ENCODE measurements at places on chromosomes 16 and 17.

DNA sequence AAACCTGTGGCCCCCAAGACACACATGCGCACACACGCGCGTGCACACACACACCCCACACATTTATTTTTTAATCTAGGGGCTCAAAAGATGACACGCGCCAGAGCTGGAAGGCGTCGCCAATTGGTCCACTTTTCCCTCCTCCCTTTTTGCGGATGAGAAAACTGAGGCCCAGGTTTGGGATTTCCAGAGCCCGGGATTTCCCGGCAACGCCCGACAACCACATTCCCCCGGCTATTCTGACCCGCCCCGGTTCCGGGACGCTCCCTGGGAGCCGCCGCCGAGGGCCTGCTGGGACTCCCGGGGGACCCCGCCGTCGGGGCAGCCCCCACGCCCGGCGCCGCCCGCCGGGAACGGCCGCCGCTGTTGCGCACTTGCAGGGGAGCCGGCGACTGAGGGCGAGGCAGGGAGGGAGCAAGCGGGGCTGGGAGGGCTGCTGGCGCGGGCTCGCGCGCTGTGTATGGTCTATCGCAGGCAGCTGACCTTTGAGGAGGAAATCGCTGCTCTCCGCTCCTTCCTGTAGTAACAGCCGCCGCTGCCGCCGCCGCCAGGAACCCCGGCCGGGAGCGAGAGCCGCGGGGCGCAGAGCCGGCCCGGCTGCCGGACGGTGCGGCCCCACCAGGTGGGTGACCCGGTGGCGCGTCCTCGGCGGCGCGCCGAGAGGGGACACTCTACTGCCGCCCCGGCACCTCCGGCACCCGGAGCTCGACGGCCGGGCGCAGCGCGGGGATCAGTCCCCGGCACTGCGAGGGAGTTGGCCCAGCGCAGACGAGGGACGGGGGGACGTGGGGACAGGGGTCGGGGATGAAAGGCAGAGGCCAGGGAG lies at the start of gene STAT5A:
Gene STAT5A (plus strand): TSS at position 522 of the 826 bp plus-strand sequence. CDS start 914 bp downstream, outside the sequence.
- peak; percentile 78 for DNase-seq

GRCh38 chr17:45225964-45226530 lies 4.4 kb downstream of the FMNL1 start:
- no peak for DNase-seq

DNA sequence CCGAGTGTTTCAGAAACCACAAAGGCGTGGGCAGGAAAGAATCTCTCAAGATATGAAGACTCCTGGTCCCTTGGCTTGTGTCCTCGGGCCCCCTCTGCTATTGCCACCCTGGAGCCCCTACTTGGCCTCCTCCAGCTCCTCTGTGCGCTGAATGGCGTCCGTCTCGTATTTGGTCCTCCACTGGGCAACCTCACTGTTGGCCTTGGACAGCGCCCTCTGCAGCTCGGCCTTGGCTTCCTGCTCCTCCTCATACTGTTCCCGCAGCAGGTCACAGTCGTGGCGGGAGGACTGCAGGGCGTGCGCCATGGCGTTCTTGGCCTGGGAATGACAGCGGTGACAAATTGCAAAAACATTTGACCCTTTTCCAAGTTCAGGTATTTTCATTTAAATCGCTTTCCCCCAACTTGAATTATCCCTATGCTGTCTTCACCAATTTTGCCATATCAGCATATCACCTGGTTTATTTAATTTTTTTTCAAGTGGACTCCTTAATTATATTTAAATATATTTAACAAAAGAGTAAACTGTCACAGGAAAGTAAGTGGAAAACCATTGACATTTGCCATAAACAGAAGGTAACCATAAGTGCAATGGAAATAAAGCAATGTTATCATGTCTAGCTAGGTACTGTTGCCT lies 59.7 kb downstream of the MYH13 start:
- DNase-seq: no peak

GRCh38 chr17:149897-150584 lies 12.7 kb downstream of the SCGB1C2 start:
- no peak for DNase-seq

- DNase-seq: no peak
Observed at GRCh38 chr16:89150981-89151380, 20.6 kb upstream of the CDH15 start.

GRCh38 chr16:30503403-30504296 lies 22.7 kb downstream of the ZNF768 start:
- no peak for DNase-seq

- DNase-seq: no peak
Observed at GRCh38 chr16:68234188-68235107, 1.5 kb downstream of the ESRP2 start.

DNA sequence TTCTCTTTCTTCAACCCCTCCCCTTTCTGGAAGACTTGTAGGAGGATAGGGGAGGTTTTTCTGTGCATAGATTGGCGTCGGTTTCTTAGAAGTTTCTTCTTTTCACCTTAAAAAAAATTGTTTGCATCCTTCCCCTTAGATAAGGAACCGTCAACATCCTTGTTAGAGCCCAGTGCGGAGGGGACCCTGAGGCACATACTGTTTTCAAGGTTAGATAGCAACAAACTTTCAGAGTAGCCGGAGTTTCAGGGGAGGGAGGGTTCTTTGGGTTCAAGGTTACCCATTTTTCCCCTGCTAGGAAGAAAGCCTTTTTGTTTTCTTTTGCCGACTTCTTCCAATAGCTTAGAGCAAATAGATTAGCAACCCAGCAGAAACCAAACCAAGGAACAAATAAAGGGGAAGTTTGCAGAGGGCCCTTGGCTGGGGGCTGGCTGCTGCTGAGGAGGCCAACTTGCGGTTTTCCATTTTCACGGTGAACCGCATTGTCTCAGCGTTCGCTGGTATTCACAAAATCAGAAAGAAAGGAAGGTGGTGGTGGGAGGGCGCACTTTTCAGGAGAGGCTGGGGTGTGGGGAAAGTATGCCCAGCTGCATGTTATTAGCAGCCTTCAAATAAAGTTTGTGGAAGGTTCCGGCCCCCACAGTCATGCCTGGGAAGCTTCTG lies 28.8 kb downstream of the MSI2 start:
- no peak for DNase-seq

- no peak for DNase-seq
Observed at GRCh38 chr17:59423137-59423724, 91.8 kb downstream of the YPEL2 start.

GRCh38 chr17:50922107-50922506 lies 56.0 kb upstream of the TOB1 start:
- no peak for DNase-seq

DNA sequence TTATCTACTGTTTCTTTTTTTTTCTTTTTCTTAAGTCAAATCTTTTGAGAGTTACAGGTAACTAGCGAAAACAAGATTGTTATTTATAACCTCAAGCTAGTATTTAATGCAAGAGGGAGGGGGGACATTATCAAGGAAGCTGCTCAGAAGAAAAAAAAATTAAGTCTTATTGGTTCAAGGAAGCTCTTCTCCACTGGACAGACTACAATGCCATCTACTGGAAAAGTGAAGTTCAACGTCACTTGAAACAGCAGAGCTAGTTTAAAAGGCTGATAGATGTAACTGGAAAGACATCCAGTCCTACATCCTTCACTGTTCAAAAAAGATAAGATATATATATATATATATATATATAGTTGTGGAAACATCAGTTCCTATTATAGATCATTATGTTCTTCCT lies 418.0 kb upstream of the PSMD7 start:
- DNase-seq: peak; percentile 45

DNA sequence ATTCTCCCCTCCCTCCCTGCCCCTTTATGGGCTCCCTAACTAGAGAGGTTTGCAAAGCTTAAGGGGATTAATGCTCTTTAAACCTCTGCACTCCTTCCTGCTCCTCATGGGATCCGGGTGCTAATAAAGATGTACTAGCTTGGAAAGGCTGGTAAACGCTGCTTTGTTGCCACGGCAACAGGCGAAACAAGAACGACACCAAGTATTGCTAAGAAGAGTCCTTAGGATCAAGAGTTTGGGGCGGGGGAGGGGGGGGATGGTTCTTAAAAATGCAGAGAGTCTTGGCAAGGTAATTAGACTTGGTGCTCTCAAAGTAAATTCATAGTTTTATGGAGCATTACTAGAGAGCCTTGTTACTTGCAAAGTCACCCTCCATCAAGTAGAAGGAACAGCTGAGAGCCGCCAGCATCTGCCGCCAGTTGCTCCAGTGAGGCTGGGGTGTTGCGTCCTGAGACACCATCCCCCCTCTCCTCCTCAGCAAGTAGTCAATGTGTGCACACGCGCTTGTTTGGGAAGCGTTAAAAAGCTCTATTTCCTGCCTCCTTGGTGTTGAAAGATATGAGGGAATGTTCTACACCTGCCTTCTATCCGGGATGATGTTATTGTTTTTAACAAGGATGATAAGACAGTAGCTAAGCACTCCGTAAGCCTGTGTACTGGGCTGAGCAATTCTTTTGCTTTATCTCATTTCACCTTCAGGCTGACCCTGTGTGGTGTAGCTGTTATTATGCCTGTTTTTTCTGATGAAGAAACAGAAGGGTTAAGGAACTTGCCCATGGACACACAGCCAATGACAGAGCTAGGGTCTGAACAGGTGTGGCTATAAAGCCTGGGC lies 190.9 kb downstream of the CCDC182 start:
- no peak for DNase-seq

DNA sequence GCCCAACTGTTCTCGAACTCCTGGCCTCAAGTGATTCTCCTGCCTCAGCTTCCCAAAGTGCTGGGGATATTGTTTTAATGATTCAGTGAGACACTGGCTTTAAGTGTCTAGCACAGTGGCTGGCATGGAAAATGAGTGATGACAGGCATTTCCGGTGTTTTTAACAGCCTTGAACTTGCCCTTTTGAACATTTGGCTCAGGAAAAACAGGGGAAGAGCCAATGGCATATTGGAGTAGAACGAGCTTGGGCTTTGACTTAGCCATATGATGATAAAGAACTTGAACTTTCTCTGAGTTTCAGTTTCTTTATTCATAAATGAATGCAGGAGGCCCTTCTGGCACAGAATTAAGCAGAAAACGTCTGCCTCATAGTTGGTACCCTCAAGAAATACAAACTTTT lies 145.0 kb upstream of the HS3ST4 start:
- DNase-seq: no peak

DNA sequence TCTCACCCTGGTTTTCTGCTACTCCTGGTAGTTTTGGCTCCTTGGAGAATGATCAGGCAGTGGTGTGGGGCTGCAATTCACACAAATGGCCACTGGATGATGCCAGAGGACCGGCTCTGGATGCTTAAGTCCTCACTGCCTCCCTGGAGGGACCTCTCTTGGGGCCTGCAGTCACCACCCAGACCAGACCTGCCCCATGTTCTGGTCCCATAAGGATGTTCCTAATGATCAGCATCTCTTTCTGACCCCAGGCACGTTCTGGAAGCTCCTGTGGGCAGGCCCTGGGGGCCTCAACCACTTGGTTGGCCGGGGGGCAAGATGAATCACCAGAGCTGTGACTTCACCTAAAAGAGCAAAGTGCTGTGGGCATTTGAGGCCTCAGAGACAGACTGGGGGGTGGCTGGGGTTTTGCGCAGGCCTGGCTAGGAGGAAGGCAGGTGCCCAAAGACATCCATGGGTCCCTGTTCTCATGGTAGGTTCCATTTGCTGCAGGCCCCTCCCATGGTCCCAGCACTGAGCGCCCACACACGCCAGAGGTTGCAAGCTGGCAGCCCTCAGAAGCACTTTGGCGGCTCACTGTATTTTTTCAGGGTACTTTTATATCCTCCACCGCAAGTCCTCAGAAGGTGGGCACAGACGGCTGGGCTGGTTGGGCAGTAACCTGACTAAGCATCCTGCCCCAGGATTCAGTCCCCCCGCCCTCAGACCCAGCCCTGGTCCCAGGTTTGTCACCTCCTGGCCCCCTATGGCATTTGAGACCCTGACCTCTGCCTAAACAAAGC lies 53.2 kb downstream of the NT5M start:
- DNase-seq: peak; percentile 77

- DNase-seq: no peak
Observed at GRCh38 chr16:55035956-55036355, 105.3 kb downstream of the IRX5 start.

- DNase-seq: no peak
Observed at GRCh38 chr16:12601290-12601900, 202.3 kb downstream of the CPPED1 start.

DNA sequence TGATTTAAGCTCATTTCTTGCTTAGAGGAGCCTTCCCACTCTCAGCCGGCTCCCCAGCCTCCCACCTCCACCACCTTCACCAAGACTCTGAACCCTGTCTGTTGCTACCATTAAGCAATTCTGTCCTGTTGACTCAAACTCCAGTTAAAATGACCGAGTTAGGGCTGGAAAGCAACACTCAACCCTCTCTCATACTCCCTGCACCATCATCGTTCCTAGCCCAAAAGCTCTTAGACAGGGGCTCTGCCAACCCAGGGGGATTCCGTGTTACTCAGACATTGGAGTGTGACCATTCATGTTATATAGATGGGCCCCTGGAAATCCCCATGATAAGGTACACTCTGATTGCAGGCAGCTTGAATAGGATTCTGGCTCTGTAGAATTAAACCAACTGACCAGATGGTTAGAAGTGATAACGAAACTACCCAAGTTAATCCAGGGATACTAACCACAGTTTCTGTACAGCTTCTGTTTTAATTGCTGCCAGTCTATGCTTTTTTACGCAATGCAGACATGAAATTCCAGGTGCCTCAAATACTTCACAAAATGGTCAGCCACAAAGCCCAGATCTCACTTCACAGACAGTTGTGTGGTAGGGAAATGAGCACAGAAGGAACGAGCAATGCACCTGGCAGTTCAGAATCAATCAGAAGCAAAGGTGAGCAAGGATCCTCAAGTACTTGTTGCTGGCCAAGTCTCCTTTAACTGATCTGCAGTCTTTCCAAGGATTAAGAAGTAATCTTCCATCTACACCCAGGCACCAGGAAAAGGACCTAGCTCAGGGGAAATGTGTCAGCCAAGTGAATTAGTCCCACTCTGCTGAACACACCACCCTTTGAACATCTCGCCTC lies 2.1 kb downstream of the SSTR2 start:
- DNase-seq: no peak

DNA sequence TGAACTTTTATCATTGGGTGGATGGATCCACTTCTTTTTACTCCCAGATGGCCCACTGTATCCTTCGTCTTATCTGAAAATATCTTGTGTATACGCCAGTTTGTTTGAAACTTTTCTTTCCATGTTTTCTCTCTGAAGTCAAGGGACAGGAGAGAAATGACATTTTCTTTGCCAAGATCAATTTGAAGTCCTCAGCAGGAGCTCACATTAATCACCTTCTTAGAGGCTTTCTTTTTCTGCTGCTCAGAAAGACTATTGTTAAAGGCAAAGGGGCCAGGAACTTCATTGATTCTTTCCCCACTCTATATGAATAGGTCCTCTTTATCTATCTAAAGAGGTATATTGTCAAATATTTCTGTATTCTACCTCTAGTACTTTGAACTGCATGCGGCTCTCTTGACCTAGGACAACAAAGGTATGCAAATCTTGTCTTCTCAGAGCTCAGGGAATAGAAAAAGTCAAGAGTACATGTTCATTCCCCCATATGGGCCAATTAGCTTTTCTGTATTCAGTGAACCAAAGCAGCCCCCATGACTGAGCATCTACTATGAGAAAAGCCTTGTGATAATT lies 583.3 kb downstream of the HS3ST4 start:
- no peak for DNase-seq

GRCh38 chr16:88009563-88010342 lies 58.5 kb downstream of the BANP start:
- no peak for DNase-seq

DNA sequence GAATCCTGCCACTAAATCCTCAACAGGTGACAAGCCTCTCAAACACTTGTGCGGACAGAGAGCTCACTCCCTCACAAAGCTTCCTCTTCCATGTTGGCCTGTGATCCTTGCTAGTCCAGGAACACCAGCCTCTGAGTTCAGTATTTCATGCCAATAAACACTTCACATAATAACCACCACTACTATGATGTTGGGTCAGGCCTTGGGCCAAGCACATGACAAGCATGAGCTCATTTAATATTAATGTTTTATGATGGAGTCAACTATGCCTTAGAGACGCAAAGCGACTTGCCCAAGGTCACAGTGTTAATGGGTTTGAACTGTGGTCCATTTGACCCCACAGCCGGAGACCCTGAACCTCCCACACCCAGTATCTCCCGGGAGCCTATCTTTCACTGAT lies 129.1 kb downstream of the GAS7 start:
- no peak for DNase-seq
